ENCODE measurements at places on chromosomes 16 and 17. TPM values are rescaled to one million over a fixed set of nuclear protein-coding genes. Genes with fewer than 3 reads are reported as not detected.

DNA sequence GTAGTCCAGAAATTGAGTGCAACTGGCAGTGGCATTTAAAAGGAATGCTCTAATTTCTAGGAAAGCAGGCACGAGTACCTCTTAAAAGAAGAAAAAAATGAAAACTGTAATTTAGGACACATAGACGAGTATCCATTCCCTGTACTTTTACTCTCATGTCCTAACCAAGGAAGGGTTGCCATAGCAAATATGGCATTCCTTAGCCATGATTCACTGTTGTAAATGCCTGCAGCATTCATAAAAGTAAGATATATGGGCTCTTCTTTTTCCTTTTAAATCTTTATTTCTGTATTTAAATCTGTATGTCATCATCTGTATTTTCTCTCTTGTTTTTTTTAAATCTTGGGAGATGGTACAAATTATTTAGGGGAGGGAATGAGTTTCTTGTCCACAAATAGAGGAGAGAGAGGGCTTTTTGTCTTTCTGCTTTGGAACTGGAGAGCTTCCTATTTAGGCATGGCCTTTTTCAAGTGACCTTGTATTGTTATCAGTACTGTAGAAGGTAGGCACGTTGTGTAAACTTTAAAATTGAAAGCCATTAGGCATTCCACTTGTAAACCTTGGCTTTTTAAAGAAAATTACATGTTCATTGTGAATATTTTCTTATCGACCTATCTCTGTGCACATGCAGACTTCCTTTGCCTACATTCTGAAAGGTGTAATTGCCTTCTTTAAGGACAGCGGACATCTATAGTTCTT lies 50.0 kb downstream of the TENT4B start:
- peak; percentile 93 for DNase-seq

DNA sequence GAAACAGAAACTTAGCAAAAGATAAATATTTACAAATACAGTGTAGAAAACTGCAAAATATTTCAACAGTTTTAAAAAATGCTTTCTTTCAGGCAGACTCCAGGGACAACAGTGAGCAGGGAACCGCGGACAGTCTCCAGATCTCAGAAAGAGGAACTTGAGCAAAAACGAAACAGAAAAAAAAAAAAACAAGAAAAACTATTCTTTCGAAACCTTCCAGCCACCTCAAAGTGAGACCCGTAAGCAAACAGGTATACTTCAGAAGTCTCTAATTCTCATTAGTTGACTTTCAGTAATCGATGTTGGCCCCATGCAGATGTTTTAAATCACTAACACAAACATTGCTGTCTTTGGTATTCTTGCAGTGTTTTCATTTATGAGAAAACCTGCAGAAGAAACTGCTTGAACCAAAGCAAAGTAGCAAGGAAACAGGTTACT lies 15.7 kb upstream of the CCL1 start:
- no peak for DNase-seq

DNA sequence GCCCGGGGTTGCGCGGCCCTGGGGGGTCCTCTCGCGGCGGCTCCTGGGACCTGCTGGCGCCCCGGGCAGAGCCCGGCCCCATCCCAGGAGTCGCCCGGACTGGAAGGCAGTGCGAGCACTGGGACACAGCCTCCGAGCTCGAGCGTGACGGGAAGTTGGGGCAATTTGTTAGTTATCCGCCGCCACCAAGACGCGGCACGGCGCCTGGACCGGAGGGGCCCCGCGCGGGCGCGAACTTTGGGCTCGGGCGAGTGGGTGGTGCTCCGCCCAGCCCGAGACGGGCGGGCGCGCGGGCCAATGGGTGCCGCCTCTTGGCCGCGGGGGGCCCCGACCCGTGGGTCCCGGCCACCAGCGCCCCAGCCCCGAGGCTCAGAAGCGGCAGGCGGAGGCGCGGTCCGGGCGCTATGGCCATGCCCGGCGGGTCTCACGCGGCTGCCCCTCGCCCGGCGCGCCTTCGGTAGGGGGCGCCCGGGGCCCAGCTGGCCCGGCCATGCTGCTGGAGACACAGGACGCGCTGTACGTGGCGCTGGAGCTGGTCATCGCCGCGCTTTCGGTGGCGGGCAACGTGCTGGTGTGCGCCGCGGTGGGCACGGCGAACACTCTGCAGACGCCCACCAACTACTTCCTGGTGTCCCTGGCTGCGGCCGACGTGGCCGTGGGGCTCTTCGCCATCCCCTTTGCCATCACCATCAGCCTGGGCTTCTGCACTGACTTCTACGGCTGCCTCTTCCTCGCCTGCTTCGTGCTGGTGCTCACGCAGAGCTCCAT lies at the start of gene ADORA2B:
Gene ADORA2B, plus strand, starts transcription at position 372 of the 768 bp plus-strand sequence. Its CDS starts 119 bp downstream, at position 491.
- peak; percentile 75 for DNase-seq

The PKMYT1 gene
- 2.7 TPM for polyA plus RNA-seq

The ROGDI gene
- 8.6 TPM for polyA plus RNA-seq

GRCh38 chr16:26983426-26983825 lies 83.3 kb upstream of the C16orf82 start:
- peak; percentile 46 for DNase-seq

DNA sequence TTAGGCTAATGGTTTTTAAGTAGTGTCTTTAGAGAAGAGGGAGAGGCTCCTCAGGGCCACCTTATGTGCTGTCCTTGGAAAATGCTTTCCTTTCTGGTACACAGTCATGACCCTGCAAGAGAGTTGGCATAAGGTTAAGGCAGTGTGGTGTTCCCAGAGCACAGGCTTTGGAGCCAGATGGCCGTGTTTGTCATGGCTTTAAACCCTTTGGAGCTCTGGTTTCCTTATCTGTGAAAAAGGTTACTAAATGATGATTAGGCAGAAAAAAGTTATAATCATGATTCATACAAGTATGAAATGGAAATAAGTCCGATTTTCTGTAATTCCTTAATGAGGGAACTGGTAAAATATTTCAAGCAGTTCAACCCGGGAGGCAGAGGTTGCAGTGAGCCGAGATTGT lies 13.2 kb downstream of the UTP4 start:
- DNase-seq = peak; percentile 53

GRCh38 chr17:47013341-47013740 lies 34.3 kb upstream of the RPRML start:
- DNase-seq = peak; percentile 59

The CCDC200 gene
- polyA plus RNA-seq = not detected

The KCNJ2 gene
- polyA plus RNA-seq = 8.1 TPM

DNA sequence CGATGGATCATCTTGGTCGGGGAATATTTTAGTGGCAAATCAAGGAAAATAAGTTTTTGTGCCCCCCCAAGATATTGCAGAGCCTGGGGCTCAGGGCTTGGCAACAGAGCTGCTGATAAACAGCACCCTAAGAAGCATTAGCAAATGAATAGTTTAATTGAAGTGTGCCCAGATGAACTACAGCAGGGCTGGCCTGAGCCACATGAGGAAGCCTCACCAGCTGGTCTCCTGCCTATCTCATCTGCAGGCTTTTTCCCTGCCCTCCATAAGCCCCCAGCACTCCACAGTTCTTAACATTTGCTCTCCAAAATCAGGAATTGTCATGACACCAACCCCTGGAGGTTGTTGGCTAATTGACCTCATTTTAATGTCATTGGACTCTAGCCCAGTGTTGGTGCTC lies 480.2 kb downstream of the HS3ST3B1 start:
- no peak for DNase-seq

- peak; percentile 79 for DNase-seq
These were observed 18.7 kb upstream of the EVI2A start for GRCh38 chr17:31339906-31340661.

- DNase-seq = no peak
These were observed 387.3 kb downstream of the MAF start for GRCh38 chr16:79213214-79213613.

The GRAPL gene
- polyA plus RNA-seq = not detected

The IL21R gene
- polyA plus RNA-seq = 0.95 TPM
